H1 (cell line): ENCODE measurements at places on chromosomes 1 and 21.

DNA sequence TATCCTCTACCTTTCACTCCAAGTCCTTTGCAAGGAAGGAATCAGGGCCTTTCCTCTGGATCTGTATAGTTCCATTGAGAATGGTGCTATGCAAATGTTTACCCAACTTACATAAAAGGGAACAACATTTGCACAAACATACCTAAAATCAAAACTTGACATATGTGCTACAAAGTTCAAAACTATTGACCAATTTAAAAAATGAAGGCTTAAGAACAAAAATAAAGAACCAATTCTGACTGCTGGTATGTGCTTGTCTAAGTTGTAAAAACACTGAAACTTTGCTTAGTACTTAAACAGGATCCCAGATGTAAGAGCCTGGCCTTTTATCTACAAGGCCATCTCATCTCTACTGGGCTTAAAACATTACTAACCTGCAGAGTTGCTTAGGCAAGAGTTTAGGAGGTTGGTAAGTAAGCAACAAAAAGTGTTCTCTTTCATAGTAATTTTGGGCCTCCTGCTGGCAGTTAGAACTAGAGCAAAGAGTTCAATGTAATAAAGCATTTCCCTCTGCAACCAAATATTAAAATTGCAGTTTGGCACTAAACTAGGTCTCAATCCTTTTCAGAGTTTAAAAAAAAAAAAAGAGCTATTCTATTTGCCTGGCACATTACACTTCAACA, 2.0 kb downstream of the SCMH1 start:
- DNase-seq, result no peak

- DNase-seq, result no peak
Observed at GRCh38 chr1:186843931-186844330, 15.2 kb downstream of the PLA2G4A start.

- no peak for DNase-seq
Observed at GRCh38 chr1:55396381-55396891, 181.3 kb upstream of the USP24 start.

GRCh38 chr1:44720281-44720680, 10.7 kb downstream of the RNU5D-1 start:
- no peak for DNase-seq

DNA sequence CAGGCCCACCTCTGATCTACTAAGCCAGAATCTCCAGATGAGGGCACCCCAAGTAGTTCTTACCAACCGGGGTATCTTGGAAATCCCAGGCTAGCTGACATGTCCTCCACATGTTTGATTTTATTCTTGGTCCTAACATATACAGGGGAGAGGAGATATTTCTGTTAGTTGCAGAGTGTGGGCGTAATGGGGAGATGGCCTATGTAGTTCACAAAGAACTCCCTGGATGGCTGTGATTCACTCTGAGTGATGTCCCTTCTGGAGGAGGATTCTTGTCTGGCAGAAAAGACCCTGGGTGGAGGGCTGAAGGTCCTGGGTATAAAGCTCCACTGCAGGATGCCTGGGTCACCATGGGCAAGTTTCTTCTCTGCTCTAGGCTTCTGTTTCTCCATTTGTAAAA, 13.1 kb downstream of the MECR start:
- no peak for DNase-seq

DNA sequence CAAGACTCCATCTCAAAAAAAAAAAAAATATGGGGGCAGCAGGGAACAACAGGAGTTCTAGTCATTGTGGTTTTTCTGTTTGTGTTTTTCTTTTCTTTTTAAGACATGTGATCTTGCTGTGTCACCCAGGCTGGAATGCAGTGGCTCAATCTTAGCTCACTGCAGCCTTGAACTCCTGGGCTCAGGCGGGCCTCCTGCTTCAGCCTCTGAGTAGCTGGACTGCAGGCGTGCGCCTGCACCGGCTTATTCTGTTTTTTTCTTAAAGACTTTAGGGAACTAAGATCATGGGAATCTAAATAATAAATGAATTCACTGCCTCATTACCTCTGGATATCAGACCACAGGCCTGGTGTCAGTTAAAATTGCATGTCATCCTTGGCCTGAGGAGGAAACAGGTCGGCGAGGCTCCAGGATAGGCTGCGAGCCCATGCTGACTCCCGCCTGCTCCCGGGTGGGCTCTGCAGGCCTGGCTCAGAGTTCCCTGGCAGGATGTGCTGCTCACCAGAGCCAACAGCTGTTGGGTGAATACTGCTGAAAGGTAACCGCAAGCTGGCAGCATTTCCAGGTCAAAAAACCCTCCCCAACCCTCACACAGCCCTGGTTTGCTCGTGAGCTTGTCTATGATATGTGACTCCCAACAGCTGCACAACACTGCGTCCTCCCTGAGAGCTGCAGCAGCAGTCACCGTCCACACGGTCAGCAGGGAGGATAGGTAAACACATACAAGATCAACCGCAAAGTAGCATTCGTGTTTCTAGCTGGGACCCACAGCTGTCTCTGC, 58.1 kb downstream of the SCCPDH start:
- DNase-seq, result no peak

DNA sequence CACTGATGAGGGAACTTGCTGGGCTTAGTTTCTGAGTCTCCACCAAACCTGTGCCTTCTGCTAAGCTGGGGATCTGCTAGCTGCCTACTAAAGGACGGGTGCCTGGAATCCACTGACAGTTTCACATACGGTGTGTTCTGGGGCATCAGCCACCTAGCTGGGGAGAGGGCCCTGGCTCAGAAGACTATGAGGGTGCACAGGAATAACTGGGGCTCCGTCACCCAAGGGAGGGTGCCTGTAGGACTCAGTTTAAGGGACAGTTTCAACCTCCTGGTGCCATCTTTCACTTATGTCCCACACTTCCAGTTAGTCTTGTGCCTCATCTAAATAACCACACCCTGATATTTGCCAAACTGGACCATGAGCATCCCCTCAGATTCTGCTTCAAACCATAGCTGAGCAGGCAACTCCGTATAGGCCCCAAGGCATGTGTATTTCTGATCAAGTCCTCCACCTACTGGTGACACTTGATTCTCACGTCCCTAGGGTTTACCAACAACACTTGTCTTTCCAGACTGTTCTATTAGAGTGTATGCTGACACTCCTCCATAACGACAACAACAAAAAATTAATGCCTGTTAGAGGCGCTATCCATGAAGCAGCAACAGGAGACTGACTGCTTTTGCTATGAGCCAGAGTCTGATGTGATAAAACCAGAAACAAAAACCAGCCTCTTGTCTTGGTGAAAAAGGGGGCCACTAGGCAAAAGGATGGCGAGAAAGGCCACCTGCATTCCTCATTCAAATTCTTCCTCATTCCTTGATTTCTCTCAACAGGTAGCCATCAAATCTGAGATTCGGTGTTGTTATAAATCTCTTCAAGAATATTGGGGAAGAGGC, 55.0 kb upstream of the PAXBP1 start:
- DNase-seq, result no peak

DNA sequence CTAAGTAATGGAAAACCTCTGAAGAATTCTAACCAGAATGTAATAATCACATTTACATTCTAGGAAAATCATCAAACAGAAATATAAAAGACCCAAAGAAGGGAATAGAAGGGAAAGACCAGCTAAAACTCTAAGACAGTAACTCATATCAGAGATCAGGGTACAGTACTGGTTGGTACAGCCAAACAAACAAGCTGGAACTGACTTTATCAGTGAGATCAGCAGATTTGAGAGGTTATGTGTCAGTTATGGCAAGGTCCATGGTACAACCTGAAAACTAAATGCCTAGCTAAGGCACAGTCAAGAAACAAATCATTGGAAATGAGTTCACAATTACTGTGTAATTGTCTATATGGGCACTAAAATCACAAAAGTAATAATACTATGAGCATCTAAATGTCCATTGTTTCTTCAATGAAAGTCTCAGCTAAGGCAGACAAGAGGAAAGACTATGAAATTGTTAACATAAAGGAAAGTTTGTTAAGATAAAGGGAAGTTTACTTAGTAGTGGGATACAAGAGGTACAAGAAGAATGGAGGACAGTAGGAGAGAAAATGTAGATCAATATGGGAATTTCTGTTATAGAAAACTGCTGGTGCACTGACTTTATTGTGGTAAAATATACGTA, 75.8 kb downstream of the TRIM33 start:
- DNase-seq, result no peak

DNA sequence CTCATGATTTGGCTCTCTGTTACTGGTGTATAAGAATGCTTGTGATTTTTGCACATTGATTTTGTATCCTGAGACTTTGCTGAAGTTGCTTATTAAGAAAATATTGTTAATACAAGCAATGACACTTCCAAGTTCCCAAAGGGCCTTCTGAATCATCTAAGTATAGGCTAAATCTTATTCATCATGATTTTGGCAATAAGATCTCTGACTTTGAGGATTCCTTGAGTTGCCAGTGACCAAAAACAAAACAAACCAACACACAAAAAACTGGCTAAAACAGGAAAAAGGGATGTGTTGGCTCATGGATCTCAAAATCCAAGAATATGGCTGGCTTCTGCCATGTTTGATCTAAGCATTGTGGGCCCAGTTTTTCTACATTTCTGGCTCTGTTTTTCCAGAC, 163.4 kb downstream of the HHIPL2 start:
- no peak for DNase-seq

DNA sequence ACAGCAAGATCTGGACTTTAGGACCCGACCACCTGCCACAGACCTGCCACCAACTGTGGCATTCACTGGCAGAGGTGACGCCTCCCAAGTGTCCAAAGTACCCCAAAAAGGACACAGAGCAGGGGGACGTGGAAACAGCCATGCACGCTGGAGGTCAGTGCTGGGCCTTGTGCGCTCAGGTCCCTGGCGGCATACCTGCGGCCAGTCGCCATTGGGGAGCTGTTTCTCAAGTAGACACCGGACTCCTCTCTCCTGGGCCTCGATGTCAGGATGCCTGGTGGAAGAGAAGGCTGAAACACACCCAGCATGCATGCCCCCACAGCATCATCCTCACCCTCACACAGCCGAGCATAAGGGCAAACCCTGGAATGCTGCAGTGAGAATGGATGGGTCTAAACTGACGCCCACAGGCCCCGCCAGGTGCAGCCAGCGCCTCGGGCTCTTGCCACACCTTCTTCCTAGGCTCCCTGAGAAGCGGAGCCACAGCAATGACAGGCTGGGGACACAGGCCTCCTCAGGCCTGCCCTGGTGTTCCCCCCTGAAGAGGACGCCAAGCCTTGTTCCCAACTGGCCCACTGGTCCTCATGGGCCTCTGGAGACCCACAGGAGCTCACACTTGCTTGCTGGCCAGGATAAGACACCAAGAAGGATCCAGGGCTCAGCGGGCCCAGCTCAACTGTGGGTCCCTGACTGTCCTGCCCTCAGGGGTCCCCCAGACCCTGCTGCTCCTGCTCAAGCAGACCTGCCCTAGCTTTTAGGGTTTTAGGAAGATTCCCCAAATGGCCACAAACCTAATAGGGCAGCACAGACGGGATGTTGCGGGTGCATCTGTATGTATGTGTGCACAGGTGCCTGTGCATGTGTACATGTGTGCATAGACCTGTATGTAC, 7.7 kb upstream of the SPATC1L start:
- DNase-seq, result peak; percentile 42

DNA sequence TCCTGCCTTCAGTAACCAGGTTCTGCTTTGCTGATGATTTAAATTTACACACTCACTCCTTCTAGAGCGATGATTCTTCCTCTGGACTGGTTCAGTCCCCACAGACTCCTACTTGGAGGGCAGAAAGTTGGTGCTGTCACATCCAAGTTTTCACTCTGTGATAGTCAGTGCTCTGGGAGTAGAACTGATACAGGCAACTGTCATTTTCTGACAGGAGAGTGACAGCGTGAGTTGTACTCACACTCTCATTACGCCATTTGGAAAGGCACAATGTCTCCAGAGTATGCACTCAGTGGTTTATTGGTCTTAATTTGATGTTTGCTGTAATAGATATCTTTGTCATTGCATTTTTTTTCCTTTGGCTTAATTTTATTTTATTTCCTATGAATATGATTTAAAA, 96.0 kb downstream of the GRIK1 start:
- no peak for DNase-seq

GRCh38 chr1:154190550-154190949, 1.4 kb downstream of the TPM3 start:
- DNase-seq, result no peak

GRCh38 chr21:42061195-42061985, 9.7 kb upstream of the UMODL1 start:
- DNase-seq, result no peak

- no peak for DNase-seq
Observed at GRCh38 chr1:212229654-212230053, 55.6 kb upstream of the PPP2R5A start.

- DNase-seq, result no peak
Observed at GRCh38 chr1:233673261-233673946, 59.5 kb downstream of the KCNK1 start.

DNA sequence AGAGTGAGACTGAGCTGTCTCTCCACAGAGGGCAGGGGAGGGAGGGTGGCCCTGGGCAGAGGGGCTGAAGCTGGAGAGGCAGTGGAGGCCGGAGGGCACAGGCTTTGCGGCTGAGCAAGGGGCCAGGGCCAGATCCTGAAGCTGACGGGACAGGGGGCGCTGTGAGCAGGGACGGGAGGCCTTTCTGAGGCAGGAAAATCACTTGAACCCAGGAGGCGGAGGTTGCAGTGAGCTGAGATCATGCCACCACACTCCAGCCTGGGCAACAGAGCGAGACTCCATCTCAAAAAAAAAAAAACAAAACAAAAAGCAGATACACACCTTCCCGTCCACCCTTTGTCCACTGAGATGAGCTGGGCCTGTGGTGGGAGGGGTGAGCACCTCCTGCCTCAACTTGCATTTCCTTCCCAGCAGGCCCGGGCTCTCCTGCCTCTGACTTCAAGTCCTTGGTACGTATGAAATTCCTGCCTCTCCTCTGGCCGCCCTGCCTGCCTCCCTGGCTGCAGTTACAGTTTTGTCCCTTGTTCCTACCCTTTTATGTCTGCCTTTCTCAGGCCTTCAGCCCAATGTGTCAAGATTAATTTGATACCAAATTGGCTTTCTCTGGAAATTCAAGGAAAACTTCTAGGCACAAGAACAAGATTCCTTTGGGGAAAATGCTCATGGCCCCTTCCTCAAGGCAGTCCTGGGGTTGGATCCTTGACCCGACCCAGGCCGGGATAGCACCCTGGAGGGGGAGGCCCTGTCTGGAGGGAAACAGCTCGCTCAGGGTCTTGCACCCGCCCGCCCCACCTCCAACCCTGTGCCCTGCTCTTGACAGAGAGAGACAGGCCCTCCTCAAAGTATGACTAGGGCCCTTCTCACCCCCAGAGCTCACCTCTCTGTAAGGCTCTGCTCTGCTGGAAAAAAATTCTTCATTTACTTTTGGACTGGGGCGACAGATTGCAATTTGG, 11.2 kb upstream of the ADAMTSL4 start:
- DNase-seq, result peak; percentile 82

- DNase-seq, result peak; percentile 66
Observed at GRCh38 chr1:4755301-4755845, 101.0 kb downstream of the AJAP1 start.

DNA sequence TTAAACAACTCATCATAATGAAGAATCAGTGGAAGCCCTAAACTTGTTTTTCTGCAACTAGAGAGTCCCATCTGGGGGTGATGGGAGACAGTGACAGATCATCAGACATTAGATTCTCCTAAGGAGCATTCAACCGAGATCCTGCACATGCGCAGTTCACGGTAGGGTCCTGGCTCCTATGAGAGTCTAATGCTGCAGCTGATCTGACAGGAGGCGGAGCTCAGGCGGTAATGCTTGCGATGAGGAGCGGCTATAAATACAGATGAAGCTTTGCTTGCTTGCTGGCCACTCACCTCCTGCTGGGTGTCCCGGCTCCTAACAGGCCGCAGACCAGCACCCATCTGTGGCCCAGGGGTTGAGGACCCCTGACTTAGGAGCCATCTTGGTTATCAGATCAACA, 247.2 kb downstream of the FMN2 start:
- no peak for DNase-seq
